ENCODE measurements at places on chromosomes 5 and 9.

- no peak for DNase-seq
Observed at GRCh38 chr5:124173386-124173785, 573.1 kb downstream of the ZNF608 start.

DNA sequence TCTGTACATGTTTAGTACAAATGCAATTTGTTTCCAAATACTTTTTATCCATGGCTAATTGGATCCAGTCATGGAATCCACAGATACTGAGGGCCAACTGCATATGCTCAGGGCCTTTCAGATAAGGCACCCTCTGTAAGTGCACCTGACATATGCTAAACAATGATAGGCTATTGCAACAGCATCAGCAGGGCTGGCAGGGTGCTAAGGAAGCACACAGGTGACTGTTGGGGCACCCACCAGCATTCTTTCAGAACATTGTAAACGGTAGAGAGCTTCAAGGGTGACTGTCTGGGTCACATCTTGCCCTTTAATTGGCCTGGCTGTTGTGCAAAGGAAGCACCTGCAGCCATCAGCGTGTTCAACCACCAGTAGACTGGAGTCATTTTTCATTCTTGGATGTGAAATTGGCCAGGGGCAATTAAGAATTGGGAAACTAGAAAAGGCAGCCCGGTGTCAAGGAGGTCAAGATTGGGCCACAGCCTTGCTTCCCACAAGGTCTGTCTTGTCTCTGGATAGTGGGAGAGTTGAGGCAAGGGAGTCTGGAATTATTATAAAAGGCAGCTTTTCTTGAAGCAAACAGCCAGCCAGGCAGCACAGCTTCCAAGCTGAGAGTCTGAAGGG, 129.3 kb upstream of the RAI14 start:
- no peak for DNase-seq

GRCh38 chr5:158175934-158176481, 317.1 kb upstream of the CLINT1 start:
- no peak for DNase-seq

DNA sequence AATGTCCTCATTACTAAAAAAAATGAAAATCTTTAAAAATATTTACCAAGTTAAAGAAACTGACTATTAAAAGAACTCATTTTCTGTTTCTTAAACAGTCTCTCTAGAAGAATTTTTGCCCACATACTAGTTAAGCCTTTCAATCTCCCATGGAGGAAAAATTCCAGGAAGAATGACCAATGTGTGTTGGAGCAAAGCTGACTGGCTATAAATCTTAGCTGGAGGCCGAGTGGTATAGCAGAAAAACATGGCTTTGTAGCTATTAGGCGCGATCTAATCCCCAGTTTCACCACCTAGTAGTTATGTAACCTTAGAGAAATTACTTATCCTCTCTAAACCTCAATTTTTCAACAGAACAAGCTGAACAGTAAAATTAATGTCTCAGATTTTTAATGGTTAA, 135.5 kb upstream of the PRLR start:
- DNase-seq = no peak

Measured in psoas muscle (tissue), 8 donors.